Pulmonary artery endothelial cell (primary cell): ENCODE measurements at places on chromosomes 11 and 22. TPM values are rescaled to one million over a fixed set of nuclear protein-coding genes. Genes with fewer than 3 reads are reported as not detected.

Gene DERL3
- 0.26 and 1.5 TPM in 2 replicates for total RNA-seq

Gene OR8D2
- not detected in 2 replicates for total RNA-seq

Gene OR9Q2
- total RNA-seq, result not detected in 2 replicates

Gene HYOU1
- 174 and 354 TPM in 2 replicates for total RNA-seq

Gene SCUBE1
- total RNA-seq, result not detected in 2 replicates

Gene TMPRSS13
- total RNA-seq, result not detected in 2 replicates

Gene DUSP8
- 0.40 and 0.71 TPM in 2 replicates for total RNA-seq

Gene GGTLC3
- total RNA-seq, result not detected in 2 replicates

Gene SPATA19
- total RNA-seq, result not detected in 2 replicates

Gene SERPING1
- total RNA-seq, result 0.11 TPM in 1 of 2 replicates, not detected in the other

Gene PKNOX2
- not detected in 2 replicates for total RNA-seq

Gene KRTAP5-8
- not detected in 2 replicates for total RNA-seq

Gene DEPDC7
- 0.13 and 0.35 TPM in 2 replicates for total RNA-seq

Gene ST14
- under 0.01 and 0.07 TPM in 2 replicates for total RNA-seq

Gene MRPL49
- 52.2 and 58.2 TPM in 2 replicates for total RNA-seq

Gene TMEM132A
- 55.7 and 62.6 TPM in 2 replicates for total RNA-seq

Gene FADS2
- 160 and 247 TPM in 2 replicates for total RNA-seq
